ENCODE measurements at places on chromosomes 7 and 10. TPM values are rescaled to one million over a fixed set of nuclear protein-coding genes. Genes with fewer than 3 reads are reported as not detected.

Gene GRID1
- total RNA-seq = 1.1 TPM

Gene TMEM130
- total RNA-seq = 0.61 TPM

Gene EGR2
- 14.2 TPM for total RNA-seq

Gene RSBN1L
- total RNA-seq = 23.6 TPM

Gene AKR1C2
- 3.8 TPM for total RNA-seq

Gene RARRES2
- 26.3 TPM for total RNA-seq

DNA sequence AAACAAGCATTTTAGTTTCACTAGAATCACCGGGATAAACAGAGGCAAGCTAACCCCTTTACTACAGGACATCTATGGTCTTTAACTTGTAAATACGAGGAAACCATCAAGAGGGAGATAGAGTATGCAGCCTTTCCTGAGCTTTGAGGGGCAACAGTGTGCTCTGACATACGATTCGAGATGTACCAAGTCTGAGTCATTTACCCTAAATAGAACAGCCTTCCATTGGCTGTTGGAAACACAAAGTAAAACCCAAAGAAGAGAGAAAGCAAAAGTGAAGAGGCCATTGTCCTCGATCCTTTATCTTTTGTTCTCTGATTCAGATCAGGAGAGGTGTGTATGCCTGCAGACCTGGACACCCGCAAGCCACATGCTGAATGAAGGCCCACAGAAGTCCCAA lies 289.5 kb downstream of the KCNMA1 start:
- H3K27ac ChIP-seq = no peak overlapping the region
- H3K27me3 ChIP-seq = peaks cover 2% of the 10 kb centered on the region

DNA sequence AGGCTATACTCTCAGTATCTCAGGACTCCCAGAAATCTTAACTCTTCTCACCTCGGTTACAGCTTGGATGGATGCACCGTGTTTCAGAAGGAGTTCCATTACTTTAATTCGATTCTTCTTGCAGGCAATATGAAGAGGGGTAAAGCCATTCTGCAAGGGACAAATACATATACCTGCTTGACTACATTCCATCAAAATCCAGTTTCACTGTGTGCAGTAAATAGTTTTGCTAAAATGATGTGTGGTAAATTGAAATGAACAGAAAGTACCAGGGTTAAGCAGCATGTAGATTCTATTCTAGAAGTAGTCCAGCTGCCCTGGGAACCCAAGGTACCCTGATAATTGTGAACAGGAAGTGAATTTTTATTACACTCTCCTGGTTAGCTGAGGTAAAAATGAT lies 183.9 kb downstream of the ANK3 start:
- H3K27me3 ChIP-seq = no peaks in the 10 kb centered on the region
- no peak overlapping the region for H3K27ac ChIP-seq
- no peaks in the 10 kb centered on the region for H3K36me3 ChIP-seq
- H3K4me1 ChIP-seq = peaks cover 9% of the 10 kb centered on the region
- no peak overlapping the region for H3K4me3 ChIP-seq

GRCh38 chr10:129028451-129028850 lies 438.6 kb upstream of the MGMT start:
- no peak for DNase-seq
- peaks cover 62% of the 10 kb centered on the region for H3K27me3 ChIP-seq
- no peaks in the 10 kb centered on the region for H3K36me3 ChIP-seq
- H3K4me3 ChIP-seq = no peak overlapping the region
- H3K4me1 ChIP-seq = peaks cover 12% of the 10 kb centered on the region

GRCh38 chr10:14952851-14953423 lies 959 bp downstream of the DCLRE1C start:
- no peaks in the 10 kb centered on the region for H3K27me3 ChIP-seq
- no peak for DNase-seq
- H3K4me3 ChIP-seq = peak overlapping the region; percentile 98
- no peaks in the 10 kb centered on the region for H3K36me3 ChIP-seq
- H3K4me1 ChIP-seq = peaks cover 27% of the 10 kb centered on the region
- no peak overlapping the region for H3K27ac ChIP-seq

GRCh38 chr7:23679898-23680413 lies at the start of gene FAM221A:
FAM221A (plus strand) TSS chr7:23680199; CDS start chr7:23680219, 20 bp downstream.
- peak within 1 kb of the TSS; percentile 83 for H3K27ac ChIP-seq
- H3K4me1 ChIP-seq = peaks cover 10% of the 10 kb centered on the region
- H3K4me3 ChIP-seq = peak within 1 kb of the TSS; percentile 89
- no peaks in the 10 kb centered on the region for H3K36me3 ChIP-seq
- H3K27me3 ChIP-seq = no peaks in the 10 kb centered on the region
- DNase-seq = peak; percentile 65

- no peak overlapping the region for H3K27ac ChIP-seq
- H3K27me3 ChIP-seq = no peaks in the 10 kb centered on the region
- no peaks in the 10 kb centered on the region for H3K4me1 ChIP-seq
- no peak overlapping the region for H3K4me3 ChIP-seq
These were observed 88.8 kb upstream of the KIF5B start for GRCh38 chr10:32144817-32145688.

DNA sequence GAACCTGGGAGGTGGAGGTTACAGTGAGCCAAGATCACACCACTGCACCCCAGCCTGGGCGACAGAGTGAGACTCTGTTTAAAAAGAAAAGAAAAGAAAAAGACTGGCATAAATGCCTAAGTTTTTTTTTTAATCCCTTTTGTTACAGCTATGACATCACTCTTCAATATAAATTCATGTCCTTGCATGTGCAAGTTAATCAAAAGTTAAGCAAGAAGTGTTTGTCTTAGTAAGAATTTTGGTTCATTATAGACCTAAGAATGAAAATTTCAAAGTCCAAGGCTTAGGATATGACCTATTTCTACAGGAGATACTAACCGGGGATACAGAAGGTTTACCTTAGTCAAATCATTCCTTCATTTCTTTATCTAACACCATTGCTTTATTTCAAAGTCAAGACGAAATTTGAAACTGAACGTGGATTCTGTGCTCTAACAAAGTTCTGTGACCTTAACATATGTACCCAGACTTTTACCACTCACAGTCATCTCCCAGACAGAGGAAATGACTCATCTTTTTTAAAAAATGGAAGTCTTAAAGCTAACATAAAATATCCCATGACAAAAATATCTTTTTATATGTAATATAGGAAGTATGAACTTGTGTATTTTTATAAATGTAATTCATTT lies 29.3 kb upstream of the ITGB8 start:
- H3K27me3 ChIP-seq = no peaks in the 10 kb centered on the region
- peaks cover 20% of the 10 kb centered on the region for H3K4me1 ChIP-seq
- no peak for DNase-seq

GRCh38 chr7:90948085-90948484 lies 316.1 kb upstream of the FZD1 start:
- H3K4me3 ChIP-seq = no peak overlapping the region
- H3K36me3 ChIP-seq = peaks cover 3% of the 10 kb centered on the region
- no peak overlapping the region for H3K27ac ChIP-seq
- no peak for DNase-seq

- peaks cover 5% of the 10 kb centered on the region for H3K36me3 ChIP-seq
- H3K4me3 ChIP-seq = no peak overlapping the region
- H3K27me3 ChIP-seq = no peaks in the 10 kb centered on the region
- H3K4me1 ChIP-seq = peaks cover 5% of the 10 kb centered on the region
- no peak for DNase-seq
- no peak overlapping the region for H3K27ac ChIP-seq
These were observed 112.3 kb downstream of the ARHGAP12 start for GRCh38 chr10:31816318-31816717.

DNA sequence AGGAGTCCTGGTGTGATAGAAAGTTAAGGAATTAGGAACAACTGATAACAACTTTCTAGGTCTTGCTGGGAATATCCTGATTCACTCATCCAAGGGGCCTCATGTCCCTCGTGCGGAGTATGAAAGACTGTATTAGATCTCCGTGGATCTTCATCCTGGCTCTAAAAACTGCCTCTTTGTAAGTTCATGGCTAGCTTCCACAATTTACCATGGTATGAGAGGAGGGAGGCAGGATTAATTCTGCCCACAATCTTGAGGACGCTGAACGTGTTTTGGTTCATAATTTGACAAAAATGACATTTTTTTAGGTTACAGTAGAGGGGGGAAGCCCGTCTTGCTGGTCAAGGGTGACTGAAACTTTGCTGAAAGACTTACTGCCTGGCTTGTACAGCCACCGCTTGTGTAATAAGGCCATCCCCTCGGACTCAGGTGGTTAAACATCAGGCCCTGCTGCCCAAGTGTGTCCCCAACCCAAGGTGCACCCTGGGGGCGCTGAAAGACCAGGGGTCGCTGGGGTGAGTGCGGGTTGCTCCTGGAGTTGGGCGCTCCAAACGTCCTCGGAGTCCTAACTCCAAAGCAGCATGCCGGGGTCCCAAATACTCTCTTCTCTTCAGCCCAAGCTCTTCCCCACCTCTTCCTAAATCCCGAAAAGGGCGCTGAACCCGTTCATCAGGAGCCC lies 733 bp downstream of the HIBADH start:
- H3K27ac ChIP-seq = no peak overlapping the region
- peaks cover 18% of the 10 kb centered on the region for H3K4me1 ChIP-seq
- H3K36me3 ChIP-seq = peaks cover 2% of the 10 kb centered on the region
- H3K4me3 ChIP-seq = peak overlapping the region; percentile 93

DNA sequence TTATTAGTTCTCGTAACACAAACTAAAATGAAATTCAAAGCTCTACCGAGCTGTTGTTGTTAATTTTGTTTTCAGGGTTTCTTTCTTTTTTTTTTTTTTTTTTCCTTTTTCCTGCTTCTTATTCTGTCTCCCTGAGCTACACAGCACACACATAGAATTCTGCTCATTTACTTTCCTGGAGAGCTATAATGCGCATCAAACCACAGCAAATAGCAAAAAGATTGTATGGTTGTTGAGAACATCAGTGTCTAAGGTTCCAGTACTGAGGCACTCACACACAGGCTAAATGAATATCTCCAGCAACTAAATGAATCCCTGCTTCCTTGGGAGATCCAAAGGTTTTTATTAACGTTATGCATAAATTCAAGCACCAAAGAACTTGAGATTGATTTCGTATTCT lies 418.3 kb downstream of the PLXDC2 start:
- H3K27me3 ChIP-seq = no peaks in the 10 kb centered on the region
- H3K4me1 ChIP-seq = no peaks in the 10 kb centered on the region
- no peaks in the 10 kb centered on the region for H3K36me3 ChIP-seq
- H3K27ac ChIP-seq = no peak overlapping the region

DNA sequence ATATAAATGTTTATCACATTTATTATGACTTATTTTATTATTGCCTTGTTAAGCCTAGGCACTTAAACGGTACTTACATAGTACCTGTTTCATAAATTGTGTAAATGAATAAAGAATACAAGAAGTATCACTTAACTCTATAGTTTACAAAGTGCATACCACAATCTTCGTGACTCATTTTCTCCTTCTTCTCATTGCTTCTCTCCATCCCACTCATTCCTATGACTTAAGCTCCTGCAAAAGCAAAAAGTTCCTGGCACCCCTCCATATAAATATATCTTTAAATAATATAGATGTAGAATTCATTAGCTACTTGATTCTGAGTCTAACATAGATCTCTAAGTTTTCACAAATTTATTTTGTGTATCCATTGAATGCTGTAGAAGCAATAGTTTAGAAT lies 1382.0 kb upstream of the CELF2 start:
- H3K36me3 ChIP-seq = no peaks in the 10 kb centered on the region
- H3K27me3 ChIP-seq = no peaks in the 10 kb centered on the region
- H3K4me3 ChIP-seq = no peak overlapping the region
- H3K27ac ChIP-seq = no peak overlapping the region
- DNase-seq = no peak

DNA sequence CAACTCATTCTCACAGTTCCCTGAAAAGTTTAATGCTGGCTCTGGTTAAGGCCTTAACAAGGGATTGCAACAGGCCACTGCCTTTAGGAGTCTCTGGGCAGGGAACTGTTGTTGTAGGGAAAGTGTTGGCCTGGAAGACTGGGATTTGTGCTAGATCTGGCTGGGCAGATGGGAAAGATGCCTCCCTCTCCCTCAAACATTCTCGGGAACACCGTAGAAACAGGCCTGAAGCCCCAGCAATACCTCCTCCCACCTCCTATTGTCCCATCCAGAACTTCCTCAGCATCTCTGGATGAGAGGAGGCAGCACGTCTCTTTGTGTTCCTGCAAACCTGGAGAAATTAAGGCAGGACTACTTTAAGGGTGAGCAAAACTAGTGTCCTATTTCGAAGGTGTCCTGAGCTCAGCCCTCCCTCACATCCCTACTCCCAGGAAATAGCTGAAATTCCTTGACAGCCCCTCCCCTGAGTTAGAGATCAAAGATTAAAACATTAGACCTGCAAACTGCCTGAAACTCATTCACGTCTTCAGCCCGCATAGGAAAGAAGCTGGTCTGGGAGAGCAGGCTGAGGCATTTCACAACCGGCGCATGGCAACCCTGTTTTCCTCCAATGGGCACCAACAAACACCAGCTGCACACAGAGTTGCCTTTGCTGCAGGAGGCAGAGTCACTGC lies 10.9 kb upstream of the MAP3K8 start:
- H3K36me3 ChIP-seq = no peaks in the 10 kb centered on the region
- no peak for DNase-seq
- H3K4me3 ChIP-seq = no peak overlapping the region
- peaks cover 27% of the 10 kb centered on the region for H3K4me1 ChIP-seq

DNA sequence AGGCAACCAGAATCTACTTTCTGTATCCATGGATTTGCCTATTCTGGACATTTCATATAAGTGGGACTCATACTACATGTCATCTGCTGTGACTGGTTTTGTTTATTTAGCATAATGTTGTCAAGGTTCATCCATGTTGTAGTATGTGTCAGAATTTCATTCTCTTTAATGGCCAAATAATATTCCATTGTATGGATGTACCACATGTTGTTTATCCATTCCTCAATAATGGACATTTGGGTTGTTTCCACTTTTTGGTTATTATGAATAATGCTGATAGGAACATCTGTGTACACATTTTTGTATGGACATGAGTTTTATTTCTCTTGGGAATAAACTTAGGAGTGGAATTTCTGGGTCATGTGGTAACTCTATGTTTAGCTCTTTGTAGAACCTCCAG lies 133.7 kb downstream of the CREB5 start:
- no peaks in the 10 kb centered on the region for H3K27me3 ChIP-seq
- no peak overlapping the region for H3K27ac ChIP-seq
- H3K4me1 ChIP-seq = peaks cover 20% of the 10 kb centered on the region
- peaks cover 14% of the 10 kb centered on the region for H3K36me3 ChIP-seq
- H3K4me3 ChIP-seq = no peak overlapping the region

DNA sequence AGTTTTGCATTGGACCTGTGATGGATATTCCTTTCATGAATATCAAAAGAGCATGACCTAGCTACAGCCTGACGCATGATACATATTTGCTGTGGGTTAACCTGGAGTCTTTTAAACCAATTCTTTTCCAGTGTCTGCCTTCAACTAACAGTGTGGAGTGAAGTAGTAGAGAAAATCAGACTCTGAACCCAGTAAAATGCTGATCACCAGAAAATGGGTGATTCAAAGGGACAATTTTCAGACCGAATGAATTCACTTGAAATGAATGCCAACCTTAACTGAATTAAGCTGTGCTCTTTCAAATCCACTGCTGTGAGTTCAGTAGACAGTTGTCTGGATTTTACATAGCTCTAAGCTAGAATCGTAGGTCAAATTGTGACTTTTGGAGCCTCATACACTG lies 123.0 kb downstream of the CDK14 start:
- no peaks in the 10 kb centered on the region for H3K36me3 ChIP-seq
- no peak overlapping the region for H3K4me3 ChIP-seq
- no peak for DNase-seq
- peaks cover 48% of the 10 kb centered on the region for H3K4me1 ChIP-seq
- no peak overlapping the region for H3K27ac ChIP-seq
- no peaks in the 10 kb centered on the region for H3K27me3 ChIP-seq

GRCh38 chr7:89200758-89201157 lies 405.2 kb upstream of the TEX47 start:
- H3K36me3 ChIP-seq = no peaks in the 10 kb centered on the region
- peaks cover 14% of the 10 kb centered on the region for H3K4me1 ChIP-seq
- H3K27ac ChIP-seq = no peak overlapping the region
- no peak for DNase-seq

Measured in neural crest cell (in vitro differentiated cells).